ENCODE measurements at places on chromosomes 13 and 19.
A peak's percentile ranks its signal among the peaks of the same experiment; 100 is the strongest.

DNA sequence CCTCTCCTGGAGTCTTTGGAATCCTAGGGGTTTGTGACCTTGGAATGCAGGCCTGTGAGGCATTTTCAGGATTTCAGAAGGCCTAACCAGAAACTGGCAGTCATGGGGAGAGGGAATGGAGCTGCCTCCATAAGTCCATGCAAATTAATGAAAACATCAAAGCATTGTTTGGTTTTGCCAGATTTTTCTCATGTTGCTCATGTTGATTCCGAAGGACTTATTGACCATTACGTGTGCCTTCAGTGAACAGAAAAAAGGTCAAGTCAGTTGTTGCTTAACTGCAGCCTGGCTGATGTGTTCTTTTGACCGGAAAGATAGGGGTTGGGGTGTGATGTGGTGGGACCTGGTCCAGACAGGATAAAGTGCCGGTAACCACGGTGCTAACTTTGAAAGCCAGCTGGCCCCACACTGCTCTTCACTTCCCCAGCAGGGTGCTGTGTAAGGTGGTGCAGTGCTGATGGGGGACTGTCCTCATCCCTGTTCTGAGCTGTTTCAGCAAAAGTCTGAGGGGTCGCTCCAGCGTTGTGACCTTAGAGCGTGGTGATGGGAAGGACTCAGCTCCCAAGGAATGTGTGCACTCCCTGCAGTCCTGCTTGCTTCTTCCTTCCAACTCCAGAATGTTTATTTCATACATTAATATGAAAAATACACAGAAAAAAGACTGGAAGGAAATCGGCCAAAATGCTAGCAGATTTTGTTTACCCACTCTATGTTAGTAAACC is 3.5 kb downstream of the RNF113B start:
- peak; percentile 94 for DNase-seq

DNA sequence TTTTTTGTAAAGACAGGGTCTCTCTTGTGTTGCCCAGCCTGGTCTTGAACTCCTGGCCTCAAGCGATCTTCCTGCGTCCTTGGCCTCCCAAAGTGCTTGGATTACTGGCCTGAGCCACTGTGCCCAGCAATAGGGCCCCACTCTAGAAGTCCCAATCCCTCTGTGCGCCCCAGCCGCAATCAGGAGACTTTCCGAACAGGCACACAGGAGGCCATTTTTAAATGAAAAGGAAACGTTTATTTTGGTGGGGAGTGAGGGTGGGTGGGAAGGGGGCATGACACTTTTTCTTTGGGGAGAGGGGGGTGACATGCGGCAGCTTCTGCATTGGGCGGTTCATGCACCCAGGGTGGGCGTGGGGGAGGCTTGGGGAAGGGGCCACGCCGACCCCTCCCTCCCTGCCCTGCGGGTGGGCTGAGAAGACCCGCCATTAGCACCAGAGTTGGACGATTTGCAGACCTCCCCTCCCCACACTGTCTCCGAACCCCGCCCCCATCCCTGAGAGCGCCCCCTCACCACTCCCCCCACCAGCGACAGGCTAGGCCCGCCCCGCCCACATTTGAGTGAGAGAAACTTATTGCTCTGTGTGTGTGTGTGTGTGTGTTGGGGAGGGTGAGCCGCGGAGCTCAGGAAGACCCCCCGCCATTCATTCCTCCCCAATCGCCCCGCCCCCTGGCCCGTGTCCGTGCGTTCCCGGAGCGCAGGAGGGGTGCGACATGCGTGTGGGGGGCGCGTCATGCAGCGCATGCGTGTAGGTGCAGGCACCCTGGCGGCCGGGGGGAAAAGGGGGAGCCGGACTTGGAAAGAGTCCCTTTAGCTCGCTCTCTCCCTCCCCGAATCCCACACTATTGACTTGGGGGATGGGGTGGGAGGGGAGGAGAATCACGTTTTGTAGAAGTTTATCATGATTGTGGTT is 17.2 kb downstream of the KCNC3 start:
- no peak for DNase-seq

GRCh38 chr13:23384111-23384510 is 49.4 kb downstream of the SACS start:
- peak; percentile 66 for DNase-seq

- DNase-seq, result no peak
These were observed 309.5 kb downstream of the TEX29 start for GRCh38 chr13:111629926-111630325.

DNA sequence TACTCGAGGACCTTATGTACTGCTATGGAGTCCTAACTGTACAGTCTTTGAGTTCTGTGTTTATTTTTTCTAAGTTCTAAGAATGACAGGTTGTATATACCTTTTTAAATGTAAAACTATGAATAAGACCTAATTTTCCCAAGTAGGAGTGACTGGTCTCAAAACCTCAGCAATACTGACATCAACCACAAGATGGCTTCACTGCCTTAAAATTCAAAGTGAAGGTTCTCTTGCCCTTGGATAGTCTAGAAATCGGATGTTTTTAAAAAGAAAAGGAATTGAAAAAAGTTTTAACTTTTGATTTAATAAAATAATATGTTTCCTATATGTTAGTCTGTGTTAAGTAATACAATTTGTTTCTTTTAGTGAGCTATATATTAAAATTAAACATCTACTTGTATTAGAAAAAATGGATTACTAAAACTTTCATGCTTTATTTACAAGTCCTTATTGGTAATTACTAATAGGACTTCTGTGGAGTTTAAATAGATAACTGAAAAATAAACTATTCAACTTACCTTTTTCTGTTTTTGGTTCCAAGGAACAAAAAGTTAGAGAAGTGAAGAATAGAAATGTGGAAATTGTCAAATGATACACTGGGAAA is 52.0 kb downstream of the TDRD3 start:
- peak; percentile 50 for DNase-seq

DNA sequence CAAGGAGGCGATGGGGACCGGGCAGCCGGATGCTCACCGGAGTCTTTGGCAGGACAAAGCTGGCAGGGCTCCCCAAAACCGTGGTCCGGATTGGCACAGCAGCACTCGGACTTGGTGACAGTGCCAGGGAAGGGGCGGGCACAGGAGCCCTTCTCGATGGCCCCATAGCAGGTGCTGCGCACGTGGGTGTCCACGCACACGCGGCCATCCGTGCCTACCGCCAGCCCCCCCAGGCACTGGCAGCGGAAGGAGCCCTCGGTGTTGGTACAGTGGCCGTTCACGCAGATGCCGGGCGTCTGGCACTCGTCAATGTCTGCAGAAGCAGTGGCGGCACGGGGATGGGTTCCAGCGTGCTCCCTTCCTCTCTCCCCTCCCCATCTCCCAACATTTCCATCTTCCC is 17.9 kb downstream of the FBN3 start:
- no peak for DNase-seq

DNA sequence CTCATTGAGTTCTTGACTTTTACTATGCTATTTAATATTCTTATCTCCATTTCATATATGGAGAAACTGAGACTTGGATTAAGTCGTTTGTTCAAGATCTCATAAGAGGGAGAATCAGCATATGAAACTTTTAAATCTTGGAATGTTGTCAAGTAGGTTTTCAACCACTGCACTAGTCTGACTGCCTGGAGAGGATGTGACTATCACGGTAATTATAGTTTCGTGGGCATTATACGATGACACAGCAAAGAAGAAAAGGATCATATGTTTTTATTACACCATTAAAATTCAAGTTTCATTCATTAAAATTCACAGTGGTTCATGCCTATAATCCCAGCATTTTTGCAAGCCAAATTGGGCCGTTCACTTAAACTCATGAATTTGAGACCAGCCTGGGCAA is 555.2 kb downstream of the SLITRK1 start:
- DNase-seq, result no peak

DNA sequence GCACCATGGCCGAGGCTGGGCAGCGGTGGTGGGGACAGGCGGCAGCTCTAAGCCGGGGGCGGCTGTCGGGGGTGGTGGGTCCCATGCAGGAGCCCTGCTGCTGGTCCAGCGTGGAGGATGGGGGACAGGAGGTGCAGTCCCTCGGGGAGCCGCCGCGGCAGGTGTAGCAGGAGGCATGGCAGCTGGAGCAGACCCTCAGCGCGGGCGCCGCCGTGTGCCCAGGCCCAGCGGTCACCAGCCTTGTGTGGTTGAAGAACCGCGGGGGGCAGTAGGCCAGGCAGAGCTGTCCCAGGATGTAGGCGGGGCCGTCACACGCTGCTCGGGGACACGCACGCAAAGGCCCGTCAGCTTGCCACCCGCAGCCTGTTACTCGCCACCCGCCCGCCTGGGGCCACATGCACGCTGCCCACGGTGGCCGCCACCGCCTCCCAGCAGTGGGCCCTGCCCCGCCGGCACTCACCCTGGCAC is 2.9 kb upstream of the C19orf25 start:
- no peak for DNase-seq

DNA sequence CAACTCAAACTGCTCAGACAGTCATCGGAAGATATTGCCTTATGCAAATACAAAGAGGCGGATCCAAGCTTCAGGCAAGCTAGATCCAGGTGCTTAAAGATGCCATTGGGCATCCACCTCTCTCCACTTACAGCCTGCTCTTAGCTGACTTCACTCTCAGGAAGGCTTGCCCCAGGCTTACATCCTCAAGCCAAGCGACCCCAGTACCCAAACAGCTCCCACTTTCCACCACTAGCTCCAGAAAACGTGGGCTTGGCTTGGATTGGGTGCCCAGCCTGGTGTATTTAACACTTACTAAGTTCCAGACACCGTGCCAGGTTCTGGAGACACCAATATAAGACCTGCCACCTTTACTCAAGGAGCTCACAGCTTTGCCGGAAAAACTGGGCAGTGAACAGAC is 142.1 kb upstream of the VSTM2B start:
- DNase-seq, result no peak

DNA sequence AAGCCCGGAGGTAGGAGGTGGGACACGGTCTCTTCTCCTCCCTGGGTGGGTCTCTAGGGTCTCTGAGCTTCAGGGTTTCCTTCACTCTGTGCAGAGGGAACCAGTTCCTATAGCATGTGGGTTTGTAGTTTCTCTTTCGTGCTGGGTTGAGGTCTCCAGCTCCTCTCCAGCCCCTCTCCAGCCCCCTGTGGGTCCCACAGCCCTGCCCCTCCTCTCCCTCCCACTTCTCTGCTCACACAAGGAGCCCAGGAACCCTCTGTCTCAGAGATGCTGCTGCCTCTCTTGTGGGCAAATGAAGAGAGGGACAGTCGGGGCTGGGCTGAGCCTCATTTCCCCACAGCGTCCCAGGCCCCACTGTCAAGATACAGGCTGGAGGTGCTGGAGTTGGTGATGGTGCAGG is 1.4 kb downstream of the SIGLEC7 start:
- no peak for DNase-seq

GRCh38 chr13:41740479-41740878 is 220.4 kb downstream of the VWA8 start:
- no peak for DNase-seq

- no peak for DNase-seq
These were observed 27.7 kb upstream of the DOCK9 start for GRCh38 chr13:99005609-99006008.

GRCh38 chr13:94598281-94598680 is 2.3 kb upstream of the TGDS start:
- DNase-seq, result peak; percentile 12

DNA sequence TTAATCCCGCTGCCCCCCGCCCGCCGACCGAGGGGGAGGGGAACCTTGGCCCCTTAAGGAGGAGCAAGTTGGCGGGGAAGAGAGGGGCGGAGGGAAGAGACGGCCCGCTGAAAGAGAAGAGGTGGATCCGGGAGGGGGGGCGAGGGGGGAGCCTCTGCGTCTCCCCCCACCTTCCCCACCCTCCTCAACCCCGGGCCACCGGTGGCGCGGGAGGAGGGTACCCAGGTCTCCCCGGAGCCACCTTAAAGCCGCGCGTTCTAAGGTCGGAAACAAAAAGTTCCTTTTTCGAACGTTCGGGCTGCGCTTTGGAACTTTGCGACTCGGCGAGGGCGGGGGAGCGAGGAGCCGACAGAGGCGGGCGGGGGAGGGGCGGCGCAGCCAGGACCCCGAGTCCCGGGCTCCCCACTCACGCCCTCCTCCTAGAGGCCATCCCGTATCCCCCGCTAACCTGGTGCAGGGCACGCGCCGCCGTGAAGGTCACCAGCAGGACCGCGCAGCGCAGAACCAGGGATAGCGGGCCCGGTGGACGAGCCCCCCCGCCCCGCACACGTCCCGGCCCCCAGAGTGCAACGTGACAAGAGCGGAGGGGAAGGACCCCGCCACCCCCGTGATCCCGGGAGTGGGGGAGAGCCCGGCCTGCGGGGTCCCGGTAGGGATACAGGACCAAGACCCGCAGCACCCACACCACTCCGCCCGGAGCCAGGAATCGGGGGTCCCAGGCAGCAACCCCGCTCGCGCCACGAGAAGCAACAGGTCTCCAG is 659 bp downstream of the ERF start:
- DNase-seq, result peak; percentile 58

Measured in fibroblast of upper back skin (primary cell).